ENCODE measurements at places on chromosomes 2 and 18.

DNA sequence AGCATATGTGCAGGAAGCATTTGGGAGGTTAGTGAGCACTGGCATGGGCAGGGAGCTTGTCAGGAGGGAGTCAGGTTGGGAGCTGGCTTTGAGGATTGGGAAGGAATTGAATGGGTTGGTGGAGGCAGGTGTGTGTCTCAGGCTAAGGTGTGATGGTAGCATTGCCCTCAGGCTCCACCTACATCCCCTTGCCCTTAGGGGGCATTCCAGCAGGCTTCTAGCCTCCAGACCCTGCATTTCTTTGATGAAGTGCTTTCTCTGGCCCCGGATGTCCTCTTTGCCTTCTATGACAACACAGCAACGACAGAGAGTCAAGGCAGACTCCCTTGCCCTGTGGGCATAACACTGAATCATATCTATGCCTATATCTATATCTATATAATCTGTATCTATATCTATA lies 13.5 kb downstream of the RHBDD1 start:
- no peak for DNase-seq

DNA sequence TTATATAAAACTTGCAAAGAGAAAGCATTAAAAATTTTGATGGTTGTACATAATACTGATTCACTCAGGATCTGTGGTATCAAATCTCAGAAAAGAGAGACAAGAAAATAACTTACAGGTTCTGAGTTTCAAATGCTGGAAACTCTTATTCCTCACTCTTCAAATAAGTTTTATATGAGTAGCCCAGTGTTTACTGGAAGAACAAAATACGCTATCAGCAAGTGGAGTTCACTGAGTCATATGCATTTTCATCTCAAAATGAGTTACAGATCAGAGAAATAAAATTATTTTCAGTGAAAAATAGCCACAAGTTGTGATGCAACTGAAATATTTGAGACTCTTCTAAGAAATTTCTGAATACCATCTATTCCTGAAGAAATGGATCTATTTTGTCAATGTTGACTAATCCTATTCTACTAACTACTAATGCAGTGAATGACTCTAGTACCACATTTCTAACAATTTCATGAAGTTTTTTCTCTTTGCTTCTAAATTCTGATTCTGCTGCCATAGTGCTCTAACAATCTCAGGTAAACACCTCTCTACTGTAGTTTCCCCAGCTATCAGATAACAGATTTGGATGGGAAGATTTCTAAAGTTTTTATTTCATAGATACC lies 391.7 kb downstream of the ZEB2 start:
- no peak for DNase-seq

- no peak for DNase-seq
Observed at GRCh38 chr2:188610827-188611226, 319.2 kb downstream of the GULP1 start.

GRCh38 chr2:37154785-37155184 lies 2.0 kb downstream of the EIF2AK2 start:
- DNase-seq = no peak

DNA sequence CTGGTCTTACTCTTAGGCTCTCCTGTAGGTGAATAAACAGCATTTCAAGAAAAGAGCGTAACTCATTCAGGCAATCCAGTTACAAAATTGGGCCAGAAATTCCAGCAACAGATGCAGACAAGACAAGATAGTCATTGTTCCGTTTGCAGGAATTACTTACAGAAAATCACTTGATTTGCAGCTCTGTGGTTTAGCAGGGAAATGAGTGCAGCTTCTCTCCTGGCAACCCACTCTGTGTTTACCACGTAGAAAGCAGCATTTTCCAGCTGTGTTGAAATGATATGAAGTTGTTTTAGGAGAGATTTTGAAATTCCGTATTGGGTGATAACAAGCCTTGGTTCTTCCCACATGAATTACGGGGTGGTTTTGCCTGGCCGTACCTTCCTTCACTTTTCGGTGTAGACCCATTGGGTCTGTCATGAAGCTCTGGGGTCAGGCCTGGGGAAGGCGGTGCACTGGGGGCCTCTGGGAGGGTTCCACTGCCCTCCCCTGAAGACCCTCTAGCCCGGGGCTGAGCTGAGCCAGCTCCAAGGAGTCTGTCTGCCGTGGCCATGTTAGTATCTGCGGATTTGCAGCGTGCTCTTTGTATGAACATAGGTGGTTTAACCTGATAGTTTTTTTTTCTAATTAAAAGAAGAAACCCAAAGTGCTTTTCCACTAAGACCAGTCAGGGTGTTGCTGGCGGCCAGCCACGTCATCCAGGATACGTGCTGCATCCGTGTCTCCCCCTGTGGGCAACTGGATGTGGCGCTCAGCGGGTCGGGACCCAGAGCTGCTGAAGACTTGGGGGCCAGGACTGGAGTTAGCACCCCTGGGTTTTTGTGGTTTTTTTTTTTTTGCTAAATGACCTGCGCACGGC lies 58.9 kb upstream of the KCNG2 start:
- DNase-seq = peak; percentile 54

- no peak for DNase-seq
Observed at GRCh38 chr18:77671456-77672167, 422.0 kb downstream of the GALR1 start.

GRCh38 chr18:48186131-48186766 lies 222.9 kb downstream of the ZBTB7C start:
- DNase-seq = no peak

DNA sequence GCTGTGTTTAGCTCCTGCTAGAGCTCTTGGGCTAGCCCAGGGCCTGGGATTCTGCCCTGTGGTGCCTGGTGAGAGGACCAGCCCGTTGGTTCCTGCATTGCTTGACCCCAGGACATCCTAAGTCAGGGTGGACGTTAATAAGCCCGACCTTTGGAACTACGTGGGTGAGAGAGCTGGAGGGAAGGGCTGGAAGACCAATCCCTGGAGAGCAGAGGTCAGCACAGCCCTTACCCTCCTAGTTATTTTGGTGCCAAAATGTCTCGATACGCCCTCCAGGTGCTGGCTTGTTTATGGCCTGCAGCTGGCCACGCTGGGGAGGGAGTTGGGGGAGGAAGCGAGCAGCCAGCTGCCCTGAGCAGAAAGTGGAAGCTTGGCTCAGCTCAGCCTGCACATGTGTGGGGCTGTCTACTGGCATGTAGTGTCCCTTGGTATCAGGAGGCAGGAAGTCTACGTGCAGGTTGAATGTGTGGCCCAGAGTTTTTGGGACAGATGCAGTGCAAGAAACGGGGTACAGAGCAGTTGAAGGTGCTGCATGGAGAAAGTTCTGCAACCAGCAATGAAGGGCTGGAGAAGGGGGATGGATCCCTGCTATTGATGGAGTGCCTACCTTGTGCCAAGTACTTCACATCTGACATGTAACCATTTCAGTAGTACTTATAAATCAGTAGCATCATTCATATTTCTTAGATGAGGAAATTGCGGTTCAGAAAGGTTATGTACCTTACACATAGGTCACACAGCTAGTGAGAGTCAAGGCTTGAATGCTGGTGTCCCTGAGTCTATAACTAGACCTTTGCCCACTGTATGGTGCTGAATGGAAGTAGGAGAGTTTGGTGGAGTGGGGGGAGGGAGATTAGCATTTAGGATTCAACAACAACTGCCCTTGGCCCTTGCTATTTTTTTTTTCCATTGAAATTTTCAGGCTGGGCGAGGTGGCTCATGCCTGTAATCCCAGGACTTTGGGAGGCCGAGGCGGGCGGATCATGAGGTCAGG lies 5.0 kb upstream of the DGKD start:
- DNase-seq = peak; percentile 92

Measured in Ammon's horn (tissue), 1 donor.